ENCODE measurements at places on chromosomes 11 and 22.

DNA sequence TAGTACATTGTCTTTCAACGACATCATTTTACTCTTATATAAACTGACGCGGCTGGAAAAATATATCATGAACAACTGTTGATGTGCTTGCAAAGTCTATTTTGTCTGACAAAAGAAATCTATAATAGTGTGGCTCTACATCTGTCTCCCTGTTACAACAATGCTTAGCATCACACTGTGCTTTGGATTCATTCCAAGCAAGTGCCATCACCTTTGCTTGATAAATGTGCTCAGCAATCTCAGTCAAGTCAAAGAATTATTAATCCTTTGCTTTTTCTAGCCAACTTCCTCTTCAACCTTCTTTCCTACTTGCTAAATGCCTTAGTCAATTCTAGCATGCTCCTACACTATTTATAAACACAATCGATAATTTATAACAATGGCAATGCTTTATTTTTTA is 140.5 kb downstream of the FCHSD2 start:
- DNase-seq, result no peak

DNA sequence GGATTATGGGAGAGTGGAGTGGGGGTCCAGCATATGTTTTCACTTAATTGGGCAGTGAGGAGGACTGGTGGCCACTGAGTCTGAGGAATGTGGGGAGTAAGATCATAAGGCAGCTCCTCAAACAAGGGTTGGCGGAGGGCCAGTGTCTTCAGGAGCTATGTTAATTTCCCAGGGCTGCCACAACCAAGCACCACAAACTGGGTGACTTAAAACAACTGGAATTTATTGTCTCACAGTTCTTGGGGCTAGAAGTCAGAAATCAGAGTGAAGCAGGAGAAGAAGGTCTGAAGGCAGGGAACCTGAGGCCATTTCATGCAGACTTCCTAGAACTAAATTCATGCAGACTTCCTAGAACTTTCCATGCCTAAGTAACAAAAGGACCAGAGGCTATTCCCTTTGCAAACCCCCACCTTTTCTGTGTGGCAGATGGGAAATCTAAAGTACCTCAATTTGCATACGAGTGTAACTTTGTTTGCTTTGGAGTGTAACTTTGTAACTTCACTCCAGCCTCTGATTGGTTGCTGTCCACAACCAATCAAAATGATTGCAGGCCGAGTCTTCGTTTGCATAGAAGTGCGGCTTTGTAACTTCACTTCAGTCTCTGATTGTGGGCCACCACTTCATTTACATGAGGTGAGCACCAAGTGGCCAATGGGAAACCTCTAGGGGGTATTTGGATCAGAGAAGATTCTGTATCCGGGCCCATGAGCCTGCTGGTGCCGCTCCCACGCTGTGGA is 50.5 kb upstream of the ZBED5 start:
- peak; percentile 81 for DNase-seq

- DNase-seq, result no peak
These were observed 89.9 kb downstream of the OR4A15 start for GRCh38 chr11:55457641-55458040.

DNA sequence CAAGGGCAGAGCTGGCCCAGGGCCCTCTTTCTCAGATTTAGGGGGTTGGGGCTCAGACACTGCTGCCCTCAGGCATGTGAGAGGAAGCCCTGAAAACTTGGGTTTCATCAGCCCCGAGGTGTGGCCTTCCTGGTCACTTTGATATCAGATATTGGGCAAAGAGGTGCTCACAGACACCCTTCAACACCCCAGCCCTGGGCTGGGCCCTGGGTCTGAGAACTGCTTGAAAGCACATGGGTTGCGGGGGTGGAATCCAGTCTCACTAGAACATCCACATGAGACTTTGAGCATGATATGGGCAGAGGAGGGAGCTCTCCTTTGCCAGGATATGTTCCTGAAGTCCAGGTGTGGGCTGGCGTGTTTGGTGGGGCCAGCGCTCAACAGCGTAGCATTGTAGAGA is 10.4 kb downstream of the DGAT2 start:
- no peak for DNase-seq
